ENCODE measurements at places on chromosomes 3 and 15. TPM values are rescaled to one million over a fixed set of nuclear protein-coding genes. Genes with fewer than 3 reads are reported as not detected.
A peak's percentile ranks its signal among the peaks of the same experiment; 100 is the strongest.

The MASP1 gene
- 50.4 TPM for total RNA-seq

The FAM43A gene
- 10.9 TPM for total RNA-seq

The SLC2A2 gene
- total RNA-seq: not detected

The PARP3 gene
- 2.4 TPM for total RNA-seq

The GRIP2 gene
- 4.2 TPM for total RNA-seq

The EFHB gene
- total RNA-seq: 0.64 TPM

The CLRN1 gene
- not detected for total RNA-seq

The ESYT3 gene
- total RNA-seq: 10.0 TPM

The ABHD17C gene
- 18.5 TPM for total RNA-seq

- DNase-seq: no peak
Measured at GRCh38 chr15:92100301-92100700, 246.8 kb downstream of the SLCO3A1 start.

- peak; percentile 30 for DNase-seq
Measured at GRCh38 chr3:45966950-45967640, 23.8 kb downstream of the CXCR6 start.

DNA sequence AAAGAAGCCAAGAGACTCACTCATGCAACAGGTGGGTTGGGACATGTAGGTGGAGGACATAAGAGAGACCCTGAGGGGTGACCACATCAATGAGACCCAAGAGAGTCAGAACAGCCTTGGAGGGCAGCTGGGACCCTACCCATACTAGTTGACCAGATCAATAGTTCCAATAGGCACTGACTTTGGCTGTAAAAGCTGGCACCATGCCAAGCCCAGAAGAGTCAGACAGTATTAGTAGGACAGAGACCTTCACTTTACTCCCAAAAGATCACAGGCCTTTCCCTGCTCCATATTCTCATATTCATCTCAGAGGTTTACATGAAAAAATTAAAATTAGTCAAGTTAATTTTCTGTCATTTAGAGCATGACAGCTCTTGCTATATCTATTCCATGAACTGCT, 20.9 kb upstream of the GABRR3 start:
- DNase-seq: no peak

DNA sequence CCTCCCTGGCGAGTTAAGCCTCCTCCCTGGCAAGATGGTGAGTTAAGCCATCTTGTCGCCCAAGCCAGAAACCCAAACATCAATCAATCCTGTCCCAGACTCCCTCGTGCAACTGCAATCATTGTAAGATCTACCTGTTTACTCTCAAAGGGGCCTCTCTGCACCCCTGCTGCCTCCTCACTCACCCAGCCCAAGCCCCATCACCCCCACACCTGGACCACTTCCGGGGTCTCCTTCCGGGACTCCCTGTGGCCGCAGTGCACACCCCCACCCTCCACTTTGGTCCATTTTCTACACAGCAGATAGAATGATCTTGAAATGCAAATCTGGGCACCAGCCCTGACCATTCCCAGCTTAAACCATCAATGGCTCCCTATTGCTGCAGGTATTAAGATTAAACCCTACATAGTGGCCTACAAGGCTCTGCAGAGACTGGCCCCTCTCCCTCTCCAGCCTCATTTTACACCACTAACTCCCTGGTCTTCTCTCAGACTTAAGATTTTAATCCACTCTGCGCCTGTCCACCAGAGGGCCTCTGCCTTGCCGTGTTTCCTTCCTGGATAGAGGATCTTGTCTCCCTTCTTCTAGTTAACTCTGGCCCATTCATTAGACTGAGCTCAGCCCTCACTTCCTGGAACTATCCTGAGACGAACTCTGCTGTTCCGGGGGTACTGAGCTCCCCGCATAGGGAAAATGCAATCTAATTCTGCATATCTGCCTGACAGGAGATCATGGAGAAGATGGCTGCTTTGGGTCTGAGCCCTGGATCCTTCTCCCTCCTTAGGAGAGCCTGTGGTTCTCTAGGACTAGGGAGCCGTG, 41.9 kb upstream of the SLC6A1 start:
- peak; percentile 27 for DNase-seq

DNA sequence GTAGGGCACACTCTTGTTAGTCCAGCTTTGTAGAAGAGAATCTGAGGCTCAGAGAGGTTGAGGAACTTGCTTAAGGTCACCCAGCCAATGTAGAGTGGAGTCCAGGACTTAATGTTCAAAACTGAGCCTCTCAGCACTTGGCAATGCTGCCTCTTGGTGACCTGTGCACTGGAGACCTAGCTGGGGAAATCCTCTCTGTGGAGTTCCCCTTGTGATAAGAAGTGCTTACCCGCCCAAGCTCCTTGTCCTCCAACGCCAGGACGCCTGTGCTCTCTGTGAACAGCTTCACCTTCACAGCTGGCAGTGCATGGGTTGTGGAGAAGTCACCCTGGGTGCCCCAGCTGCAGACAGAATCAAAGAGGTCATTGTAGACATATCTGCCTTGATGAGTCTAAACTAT, 219.1 kb upstream of the FEZF2 start:
- no peak for DNase-seq

- DNase-seq: no peak
Measured at GRCh38 chr3:30707825-30708224, 101.4 kb downstream of the TGFBR2 start.

GRCh38 chr15:43985976-43986680, 159.3 kb downstream of the WDR76 start:
- DNase-seq: no peak

DNA sequence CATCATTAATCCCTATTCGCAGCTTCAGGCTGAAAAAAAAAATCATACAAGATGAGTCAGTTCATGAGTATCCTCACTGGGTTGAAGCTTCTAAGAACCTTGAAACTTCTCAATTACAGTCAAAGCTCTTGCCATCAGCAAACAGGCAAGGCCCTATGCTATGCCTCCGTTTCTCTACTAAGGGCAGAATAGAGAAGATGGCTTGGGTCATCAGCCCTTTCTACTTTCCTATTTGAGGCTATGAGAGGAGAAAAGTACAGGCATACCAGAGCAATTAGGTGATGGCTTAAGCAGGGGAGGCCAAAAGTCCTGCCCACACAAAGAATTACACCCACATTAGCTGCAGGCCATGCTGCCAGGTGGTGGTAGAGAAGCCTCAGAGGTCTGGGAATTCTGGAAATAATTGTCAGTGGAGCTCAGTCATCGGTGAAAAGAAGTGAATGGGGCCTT, 89.0 kb downstream of the MRPL46 start:
- no peak for DNase-seq

- no peak for DNase-seq
Measured at GRCh38 chr3:17489139-17489538, 253.3 kb downstream of the TBC1D5 start.

- no peak for DNase-seq
Measured at GRCh38 chr3:172084871-172085556, 45.6 kb downstream of the FNDC3B start.

DNA sequence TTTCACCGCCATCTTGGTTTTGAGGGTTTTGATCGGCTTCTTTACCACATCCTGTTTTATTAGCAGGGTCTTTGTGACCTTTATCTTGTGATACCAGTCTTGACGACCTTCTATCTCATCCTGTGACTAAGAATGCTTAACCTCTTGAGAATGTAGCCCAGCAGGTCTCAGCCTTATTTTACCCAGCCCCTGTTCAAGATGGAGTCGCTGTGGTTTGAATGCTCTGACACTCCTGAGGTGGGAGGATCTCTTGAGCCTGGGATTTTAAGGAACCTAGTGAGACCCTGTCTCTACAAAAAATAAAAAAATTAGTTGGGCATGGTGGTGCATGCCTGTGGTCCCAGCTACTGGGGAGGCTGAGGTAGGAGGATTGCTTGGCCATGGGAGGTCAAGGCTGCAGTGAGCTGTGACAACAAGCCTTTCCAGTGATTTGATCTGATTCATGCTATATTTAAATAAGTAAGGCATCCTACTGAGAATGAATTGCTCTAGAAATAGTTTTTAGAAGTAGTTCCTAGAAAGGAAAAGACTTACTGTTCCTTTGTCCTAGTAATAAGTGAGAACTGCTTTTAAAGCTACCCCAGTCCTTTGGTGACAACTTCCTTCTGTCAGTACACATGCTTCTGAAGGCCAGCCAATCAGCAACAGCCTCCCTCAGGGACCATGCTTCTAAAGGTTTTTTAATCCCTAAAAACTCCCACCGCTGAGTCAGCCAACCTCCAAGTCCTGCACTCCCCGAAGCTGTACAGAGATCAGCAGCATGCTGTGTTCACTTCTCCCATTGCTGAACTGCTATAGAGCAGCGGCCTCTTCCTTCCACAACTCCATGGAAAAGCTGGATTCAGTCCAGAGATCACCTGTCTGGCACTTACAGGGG, 9.1 kb upstream of the CEMIP start:
- DNase-seq: no peak

DNA sequence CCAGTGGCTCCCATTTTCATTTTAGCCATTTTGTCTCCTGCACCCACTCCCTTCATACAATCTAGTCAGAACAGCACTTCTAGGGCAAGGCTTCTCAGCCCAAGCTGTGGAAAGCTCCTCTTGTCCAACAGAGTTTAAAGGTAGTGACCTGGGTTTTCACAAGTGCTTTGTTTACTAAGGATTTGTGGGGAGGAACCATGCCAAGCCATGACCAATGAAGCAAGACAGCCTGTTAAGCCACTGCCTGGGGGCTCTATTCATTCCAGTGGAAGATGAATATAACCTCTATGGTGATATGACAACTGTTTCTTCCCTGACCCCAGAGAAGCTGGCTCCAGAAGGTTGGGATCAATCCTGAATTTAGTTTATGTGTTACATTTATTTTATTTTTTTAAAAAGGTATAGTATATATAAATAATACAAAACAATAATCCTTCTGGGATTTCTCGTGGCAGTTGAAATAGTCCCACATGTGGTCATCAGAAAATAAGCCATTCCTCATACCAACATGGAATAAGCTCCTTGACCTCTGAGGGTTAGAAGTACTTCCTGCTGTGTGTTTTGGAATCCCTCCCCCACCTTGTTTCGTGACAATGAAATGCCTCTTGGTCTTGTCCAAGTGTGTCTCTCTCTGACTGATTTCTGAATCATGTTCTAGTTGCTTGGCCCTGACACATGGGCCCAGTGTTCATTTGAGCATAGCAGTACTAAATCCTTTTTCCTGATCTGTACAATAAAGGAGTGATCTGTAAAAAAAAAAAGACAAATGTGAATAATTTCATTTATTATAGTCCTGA, 13.3 kb upstream of the THUMPD3 start:
- no peak for DNase-seq

DNA sequence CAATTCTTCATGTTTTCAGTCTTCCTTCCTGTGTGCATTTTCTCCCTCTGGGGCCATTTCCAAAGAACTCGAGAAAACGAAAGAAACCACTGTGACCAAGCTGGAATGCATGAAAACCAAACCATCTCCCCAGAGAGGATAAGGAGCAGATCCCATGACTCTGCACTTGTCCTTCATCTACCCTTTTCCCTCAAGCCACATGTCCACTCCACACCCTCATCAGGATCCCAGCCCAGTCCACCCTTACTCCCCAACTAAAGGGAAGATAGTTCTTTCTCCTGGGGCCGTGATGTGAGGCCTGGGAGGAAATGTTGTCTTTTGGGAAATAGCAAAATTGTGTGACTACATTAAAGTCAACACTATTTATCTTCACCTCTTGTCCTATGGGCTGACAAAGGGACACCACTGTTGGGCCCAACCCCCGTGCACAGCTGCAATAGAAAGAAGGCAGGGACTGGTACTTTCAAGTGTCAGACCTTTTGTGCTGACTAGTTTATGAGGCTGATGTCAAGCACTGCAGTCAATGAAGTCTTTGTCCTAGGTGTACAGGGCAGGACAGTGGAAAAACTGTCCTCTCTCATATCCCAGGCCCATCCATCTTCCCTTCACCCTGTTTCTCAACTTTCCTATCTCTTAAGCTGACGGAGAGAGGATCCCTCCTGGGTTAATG, 487.1 kb upstream of the NR2F2 start:
- DNase-seq: no peak

DNA sequence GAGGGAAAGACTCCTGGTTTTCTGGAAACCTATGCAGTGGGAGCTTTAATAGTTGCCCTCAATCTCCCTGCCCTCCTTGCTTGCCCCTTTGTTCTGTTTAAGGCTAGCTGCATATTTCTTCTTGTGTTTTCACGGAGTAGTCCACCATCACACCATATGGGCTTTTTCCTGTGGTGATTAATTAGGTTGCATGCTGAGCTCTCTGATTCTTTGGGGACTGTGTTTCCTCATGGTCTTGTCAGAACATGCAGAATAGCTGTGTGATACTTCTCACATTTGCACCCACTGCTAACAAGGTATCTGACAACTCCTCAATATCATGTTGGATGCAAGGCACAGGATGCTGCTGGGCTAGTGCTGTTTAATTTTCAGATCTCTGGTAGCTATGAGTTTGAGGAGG, 139.6 kb downstream of the PTPRG start:
- DNase-seq: no peak

DNA sequence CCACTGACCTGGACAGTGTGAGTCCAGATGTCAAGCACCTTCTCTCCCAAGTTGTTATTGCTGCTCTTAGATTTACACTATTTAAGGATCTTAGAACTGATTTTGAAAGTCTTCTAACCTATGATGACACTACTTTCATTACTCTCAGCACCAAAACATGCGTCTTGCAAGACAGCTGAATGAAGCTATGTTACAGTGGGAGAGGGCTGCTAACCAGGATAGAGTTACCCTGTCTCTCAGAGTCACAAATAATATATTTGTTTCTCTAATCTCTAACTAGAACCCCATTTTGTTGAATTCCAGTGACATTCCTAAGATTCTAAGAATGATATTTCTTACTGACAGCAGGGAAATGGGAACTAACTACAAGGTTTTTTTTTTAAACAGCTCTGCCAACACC, 455.5 kb downstream of the MAGI1 start:
- DNase-seq: no peak

DNA sequence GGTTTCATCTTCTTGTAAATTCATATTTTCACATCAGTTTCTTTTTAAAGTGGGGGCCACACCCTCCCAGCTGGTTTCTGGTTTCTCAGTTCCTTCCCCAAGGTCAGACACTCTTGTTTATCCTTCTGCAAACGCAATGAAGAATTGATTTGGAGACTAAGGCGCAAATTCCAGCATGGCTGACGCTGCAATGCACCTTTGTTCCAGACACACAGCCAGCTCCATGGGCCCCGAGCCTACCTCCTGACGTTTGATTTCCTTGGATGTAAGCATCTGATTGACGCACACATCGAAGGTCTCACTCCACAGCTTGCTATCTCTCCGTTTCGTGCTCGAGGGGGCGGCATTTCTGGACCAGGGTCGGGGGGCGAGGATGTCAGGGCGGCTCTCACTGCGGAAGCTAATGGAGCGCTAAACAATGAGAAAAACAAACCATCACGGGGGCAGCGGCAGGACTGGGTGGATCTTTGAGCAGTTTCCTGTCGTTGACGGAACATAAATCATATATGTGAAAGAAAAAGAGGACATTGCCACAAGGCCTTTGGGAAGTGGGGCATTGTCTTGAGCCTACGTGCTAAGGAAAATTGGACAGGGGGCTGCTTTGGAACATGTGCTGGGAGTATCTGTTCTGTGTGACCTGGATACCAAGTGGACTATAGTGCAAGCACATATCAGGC, 46.9 kb downstream of the ARHGEF3 start:
- no peak for DNase-seq

DNA sequence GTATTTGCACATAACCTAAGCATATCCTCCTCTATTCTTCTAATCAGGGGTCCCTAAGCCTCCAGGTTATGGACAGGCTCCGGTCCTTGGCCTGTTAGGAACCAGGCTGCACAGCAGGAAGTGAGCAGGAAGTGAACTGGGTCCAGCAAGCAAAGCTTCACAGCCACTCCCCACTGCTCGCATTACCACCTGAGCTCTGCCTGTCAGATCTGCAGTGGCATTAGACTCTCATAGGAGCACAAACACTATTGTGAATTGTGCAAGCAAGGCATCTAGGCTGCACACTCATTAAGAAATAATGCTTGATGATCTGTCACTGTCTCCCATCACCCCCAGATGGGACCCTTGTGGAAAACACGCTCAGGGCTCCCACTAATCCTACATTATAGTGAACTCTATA, 9.8 kb downstream of the MSL2 start:
- no peak for DNase-seq

All from cerebellum (tissue), 4 donors.